Mucosa of descending colon (tissue), 3 donors: ENCODE measurements at places on chromosomes 3 and 15. TPM values are rescaled to one million over a fixed set of nuclear protein-coding genes. Genes with fewer than 3 reads are reported as not detected.
A peak's percentile ranks its signal among the peaks of the same experiment; 100 is the strongest.

Gene VWA5B2
- total RNA-seq = 0.60 TPM

Gene FSD2
- not detected for total RNA-seq

Gene UBA7
- 192 TPM for total RNA-seq

Gene NR1I2
- total RNA-seq = 79.1 TPM

DNA sequence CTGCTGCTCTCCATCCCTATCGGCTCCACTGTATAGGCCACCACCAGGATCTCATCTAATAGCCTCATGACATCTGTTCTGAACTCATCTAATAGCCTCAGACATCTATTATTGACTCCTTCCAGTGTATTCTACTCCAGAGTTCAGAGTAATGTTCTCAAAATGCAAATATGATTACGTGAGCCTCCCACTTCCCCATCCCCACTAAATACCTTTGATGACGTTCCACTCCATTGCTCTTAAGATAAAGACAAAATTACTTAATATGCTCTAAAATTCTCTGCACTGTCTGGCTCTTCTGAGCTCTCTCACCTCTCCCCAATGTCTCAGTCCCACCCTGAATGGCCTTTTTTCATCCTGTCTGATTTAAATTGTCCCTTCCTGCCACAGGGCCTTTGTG is 94.7 kb downstream of the SAMMSON start:
- no peak for DNase-seq

- no peak for DNase-seq
These were observed 279.8 kb downstream of the ADAMTS17 start for GRCh38 chr15:100061944-100062343.

DNA sequence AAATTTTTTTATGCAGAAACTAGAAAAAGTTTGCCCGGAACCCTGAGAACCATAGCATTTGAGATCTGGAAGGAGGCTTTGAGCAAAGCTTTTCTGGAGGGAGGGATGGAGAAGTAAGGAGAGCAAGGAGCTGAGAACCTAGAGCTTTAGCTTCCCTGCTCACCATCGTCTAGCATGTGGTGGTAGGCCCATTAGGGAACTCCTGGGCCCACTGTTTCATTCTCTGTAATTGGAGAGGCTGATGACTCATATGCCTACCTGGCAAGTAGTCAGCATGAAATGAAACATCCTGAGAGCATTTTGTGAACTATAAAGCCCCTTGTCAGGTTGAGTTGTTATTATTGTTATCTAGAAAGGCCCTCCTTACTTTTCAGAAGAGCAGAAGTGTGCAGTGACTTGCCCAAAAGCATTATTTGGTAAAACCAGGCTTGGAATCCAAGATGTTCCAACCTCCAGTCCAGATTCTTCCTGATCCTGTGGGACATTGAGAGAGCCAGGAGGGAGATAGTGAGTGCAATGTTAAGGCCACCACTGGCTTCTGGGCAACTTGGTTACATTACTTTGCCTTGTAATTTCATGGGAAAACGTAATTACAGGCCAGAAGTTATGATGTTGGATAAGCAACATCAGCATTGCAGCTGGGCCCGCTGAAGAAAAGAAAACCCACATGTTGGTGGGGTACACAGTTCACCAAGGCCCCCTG is 104.5 kb upstream of the BFSP2 start:
- DNase-seq = no peak

- no peak for DNase-seq
These were observed 57.7 kb downstream of the IGF2BP2 start for GRCh38 chr3:185767002-185767688.

GRCh38 chr15:54836052-54836795 is 360.5 kb downstream of the RSL24D1 start:
- no peak for DNase-seq

DNA sequence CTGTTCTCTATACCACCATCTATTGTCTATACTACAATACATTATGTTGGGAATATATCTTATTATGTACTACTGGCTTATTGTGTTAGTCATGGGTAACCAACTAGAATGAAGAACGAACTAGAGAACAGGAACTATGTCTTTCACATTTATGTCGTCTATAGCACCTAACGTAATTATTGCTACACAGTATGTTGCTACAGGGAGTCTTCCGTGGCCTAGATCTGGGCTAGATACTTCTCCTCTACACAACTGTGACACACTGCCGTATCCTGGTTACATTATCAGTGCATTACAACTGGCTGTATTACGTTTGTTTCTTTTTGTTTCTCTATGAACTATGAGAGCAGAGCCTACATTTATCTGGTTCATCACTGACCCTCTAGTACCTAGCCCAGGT is 34.0 kb downstream of the SCG5 start:
- DNase-seq = no peak

DNA sequence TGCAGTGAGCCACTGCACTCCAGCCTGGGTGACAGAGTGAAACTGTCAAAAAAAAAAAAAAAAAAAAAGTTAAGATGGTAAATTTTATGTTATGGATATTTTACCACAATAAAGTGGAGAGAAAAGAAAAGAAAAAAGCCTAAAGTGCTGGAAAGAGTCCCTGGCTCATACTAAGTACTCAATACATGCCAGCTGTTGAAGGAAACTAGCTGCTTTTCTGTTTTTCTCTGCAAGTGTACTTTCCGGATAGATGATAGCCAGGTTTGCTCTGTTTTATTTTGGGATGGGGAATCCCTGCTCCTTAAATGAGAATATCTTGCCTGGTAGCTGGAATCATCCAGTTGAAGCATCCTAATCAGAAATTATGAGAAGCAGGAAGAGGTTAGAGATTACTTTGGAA is 10.9 kb downstream of the EID1 start:
- DNase-seq = no peak

DNA sequence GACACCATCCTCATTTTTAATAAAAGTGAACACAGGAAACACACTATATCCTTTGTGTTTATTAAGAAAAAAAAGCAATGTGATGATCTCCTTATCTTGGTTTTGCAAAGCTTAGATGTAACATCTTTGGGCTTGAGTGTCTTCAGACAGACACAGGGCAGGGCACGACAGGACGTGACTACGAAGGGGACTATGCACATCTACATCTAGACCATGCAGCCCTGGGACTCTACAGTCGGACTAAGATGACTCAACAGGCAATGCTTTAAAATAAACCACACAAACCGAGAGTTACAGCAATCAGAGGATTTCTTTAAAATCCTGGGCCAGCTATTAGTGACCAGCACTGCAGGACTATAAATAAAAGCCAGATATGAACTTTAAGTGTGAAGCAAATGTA is 22.8 kb upstream of the TM2D3 start:
- DNase-seq = no peak

- peak; percentile 93 for DNase-seq
These were observed at the start of the genes NOP10 and NUTM1 for GRCh38 chr15:34342737-34343575. Gene NOP10 (minus strand): TSS chr15:34343136. CDS start chr15:34343073, 63 bp downstream. Gene NUTM1 (plus strand): TSS chr15:34343315. CDS start chr15:34343697, 382 bp downstream.

- DNase-seq = no peak
These were observed 75.7 kb upstream of the PRR23C start for GRCh38 chr3:139120086-139121056.

- peak; percentile 20 for DNase-seq
These were observed 223.6 kb upstream of the PDZRN3 start for GRCh38 chr3:73848173-73848906.

- DNase-seq = no peak
These were observed 63.6 kb downstream of the OSBPL10 start for GRCh38 chr3:31917303-31918005.

DNA sequence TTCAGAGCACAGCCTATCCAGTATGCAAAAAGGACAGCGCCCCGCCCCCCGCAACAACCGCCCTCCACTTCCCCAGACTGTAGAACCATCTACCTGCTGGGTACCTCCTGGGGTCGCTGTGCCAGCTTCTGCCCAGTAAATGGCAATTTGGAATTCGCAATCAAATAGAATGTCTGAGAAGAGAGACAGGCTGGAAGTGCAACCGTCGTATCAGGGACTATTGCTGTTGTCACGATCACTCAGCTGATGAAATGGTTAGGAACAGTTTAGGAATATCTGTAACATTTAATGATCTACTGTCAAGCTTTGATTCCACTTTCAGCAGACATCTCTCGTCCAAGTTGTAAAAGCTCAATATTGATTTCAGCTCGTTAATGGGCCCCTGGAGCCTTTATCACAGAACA is 13.3 kb upstream of the PARL start:
- no peak for DNase-seq

DNA sequence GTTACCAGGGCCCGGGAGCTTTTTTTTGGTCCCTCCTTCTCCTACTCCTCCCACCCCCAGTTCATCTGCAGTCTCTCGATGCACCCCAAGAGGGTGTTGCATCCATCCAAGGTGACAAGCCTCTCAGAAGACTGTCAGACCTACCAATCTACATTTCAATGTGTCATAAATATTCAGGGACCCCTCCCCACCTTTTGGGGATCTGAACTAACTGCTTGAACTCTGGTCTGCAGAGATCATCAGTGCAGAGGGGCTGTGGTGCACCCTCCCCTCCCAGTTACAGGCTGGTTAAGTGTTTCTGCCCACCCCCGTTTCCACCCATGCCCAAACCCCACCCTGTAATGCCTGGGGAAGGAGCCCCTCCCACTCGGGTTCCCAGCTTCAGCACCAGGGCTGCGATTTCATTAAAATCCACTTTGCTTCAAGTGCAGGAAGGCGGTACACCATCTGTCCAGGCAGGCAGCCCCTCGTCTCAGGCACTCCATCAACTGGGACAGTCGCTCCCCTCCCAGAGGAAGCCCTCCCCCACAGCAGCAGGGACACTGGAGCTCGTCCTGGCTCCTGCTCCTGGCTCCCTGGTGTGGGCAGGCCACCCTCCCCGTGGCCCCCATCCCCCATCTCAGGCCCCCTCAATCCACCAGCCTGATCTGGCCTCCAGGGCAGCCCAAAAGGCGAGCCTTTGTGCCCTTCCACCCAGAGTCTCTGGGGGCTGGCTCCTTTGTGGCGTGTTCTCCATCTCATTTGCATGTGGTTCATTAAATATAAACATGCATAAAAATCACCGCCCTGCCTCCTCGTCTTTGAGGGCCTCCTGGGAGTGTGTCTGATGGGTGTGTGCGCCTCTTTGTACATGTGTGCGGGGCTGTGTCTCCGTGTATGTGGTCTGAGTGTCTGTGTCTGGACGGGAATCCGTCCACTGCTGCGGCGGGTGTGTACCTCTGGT is 32.3 kb downstream of the RNU5B-1 start:
- DNase-seq = no peak

- DNase-seq = no peak
These were observed 67.8 kb downstream of the LSM3 start for GRCh38 chr3:14246414-14246813.
